Mesothelial cell of epicardium (in vitro differentiated cells): ENCODE measurements at places on chromosomes 1 and 21. TPM values are rescaled to one million over a fixed set of nuclear protein-coding genes. Genes with fewer than 3 reads are reported as not detected.

DNA sequence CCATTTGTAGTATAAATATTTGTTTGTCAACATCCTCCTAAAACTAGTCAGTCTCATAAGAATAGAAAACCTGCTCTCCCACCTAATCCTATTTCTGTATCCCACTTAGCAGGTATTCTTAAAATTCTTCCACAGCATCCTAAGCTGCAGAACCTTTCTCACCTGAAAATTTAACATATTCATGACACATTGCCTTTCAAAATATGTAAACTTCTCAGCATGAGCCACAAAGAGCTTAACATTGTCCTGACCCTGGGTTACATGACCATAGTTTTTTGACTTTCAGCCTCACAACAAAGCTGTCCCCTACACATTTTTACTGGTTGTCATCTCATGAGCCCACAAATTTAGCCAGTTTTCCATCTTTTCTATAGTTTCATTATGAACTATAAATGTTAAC is 712.1 kb downstream of the LTN1 start:
- DNase-seq = no peak

CATSPERE gene
- 2.2 to 2.7 TPM (median 2.5 TPM) in 3 replicates for total RNA-seq

DNA sequence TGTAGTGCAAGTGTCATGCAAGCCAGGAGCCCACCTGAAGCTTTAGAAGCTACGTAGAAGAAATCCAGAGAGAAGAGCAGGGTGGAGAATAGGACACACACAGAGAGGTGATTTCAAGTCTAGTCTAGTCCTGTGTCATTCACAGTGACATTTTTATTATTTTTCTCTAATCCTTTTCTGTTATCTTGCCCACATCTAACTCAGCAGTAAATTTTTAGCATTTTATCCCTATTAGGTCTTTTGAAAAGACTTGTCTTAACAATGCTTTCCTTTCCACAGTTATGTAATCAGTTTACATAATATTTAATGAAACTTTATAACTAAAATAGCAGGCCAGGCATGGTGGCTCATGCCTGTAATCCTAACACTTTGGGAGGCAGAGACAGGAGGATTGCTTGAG is 198.6 kb downstream of the ADGRL2 start:
- no peak for DNase-seq

PGLYRP4 gene
- 0.11 TPM in 1 of 3 replicates, not detected in the others for total RNA-seq

DNA sequence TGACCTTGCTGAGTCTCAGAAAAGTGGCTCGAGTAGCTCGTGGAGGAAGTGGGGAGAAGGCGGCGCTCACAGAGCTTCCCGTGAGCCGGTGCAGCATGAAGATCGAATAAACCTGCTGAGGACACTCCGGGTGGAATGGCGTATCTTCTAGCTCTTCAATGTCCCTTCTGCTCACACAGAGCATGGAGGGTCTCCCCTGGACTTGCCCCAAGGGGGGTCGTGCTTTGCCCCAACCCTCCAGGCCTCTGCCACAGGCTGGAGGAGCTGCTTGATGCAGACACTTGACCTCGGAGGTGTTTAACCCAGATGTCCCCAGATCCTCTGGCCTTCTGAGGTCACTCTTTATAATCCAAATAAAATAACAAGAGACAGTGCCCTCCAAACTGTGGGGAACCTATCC is 2.2 kb upstream of the KRTAP10-12 start:
- DNase-seq = peak; percentile 19

APOBEC4 gene
- not detected in 3 replicates for total RNA-seq
